ENCODE measurements at places on chromosomes 12 and 14.

GRCh38 chr12:119841433-119842210 lies 35.5 kb downstream of the CIT start:
- no peak for DNase-seq

GRCh38 chr12:5581019-5581418 lies 149.1 kb downstream of the NTF3 start:
- DNase-seq, result no peak

DNA sequence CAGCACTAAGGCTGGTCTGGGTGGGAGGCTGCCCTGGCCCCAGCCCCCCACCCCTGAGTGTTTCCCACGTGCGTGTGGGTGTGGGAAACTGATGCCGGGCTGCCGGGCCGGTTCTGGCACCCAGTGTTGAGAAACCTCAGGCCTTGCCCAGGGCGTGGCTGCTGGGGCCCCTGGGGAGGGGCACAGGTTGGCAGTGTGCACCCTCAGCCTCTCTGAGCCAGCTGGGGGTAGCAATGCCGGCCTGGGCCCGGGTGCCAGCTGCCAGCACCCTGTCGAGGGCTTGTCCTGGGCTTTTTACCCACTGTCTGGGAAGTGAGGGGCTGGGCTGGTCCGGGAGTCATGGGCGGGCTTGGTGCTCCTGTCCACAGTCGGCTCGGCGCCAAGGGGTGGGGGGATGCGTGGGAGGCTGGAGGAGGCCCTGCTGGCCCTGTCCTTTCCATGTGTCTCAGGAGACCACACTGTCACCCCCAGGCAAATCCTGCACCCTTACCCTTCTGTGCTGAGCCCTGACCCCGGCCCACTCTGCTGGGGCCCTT lies 15.7 kb downstream of the ASPG start:
- no peak for DNase-seq

- no peak for DNase-seq
Observed at GRCh38 chr12:21476949-21477348, 24.5 kb downstream of the RECQL start.

DNA sequence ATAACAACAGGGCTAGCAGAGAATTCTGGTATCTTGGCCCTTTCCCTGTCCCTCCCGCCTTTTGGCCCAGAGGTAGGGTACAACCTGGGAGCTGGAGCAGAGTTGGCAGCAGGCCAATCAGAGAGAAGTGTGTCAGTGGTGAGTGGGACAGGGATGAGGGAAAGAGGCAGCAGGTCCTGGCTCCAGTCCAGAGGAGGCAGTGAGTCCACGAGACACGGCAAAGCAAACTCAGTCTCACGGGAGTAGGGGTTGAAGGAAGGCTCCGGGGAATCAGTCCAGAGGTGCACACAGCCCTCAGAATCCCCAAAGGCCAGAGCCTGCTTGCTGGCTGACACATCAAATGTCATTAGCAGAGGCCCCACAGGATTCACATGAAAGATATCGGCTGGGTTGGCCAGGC lies 7.3 kb downstream of the PAN2 start:
- DNase-seq, result no peak

- no peak for DNase-seq
Observed at GRCh38 chr12:12901158-12901791, 9.9 kb downstream of the GPRC5A start.

GRCh38 chr12:56999456-56999855 lies 6.9 kb downstream of the ZBTB39 start:
- no peak for DNase-seq

GRCh38 chr14:60951776-60952435 lies 29.0 kb downstream of the TRMT5 start:
- no peak for DNase-seq

DNA sequence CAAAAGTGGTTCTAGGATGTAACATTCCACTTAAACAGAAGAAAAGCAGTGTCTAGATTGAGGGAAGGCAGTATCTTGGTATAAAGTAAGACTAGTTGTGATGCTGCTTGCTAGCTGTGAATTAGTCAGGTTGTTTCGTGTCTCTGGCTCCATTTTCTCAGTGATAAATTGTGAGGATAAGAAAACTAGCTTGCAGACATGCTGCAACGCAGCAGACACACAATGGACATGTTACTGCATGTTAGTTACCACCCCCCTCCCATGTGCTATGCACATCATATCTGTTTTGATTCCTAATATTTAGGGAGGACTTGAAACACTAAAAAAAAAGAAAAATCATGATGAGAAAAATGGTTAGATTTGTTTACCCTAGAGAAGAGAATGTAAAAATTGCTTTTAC lies 2.9 kb downstream of the CCNK start:
- DNase-seq, result no peak

- DNase-seq, result no peak
Observed at GRCh38 chr12:124302807-124303578, 8.1 kb downstream of the RFLNA start.

GRCh38 chr12:55823419-55823818 lies 5.6 kb downstream of the ORMDL2 start:
- DNase-seq, result no peak

Data from renal cortex interstitium (tissue), 15 donors.